ENCODE measurements at places on chromosomes 7 and 10.
A peak's percentile ranks its signal among the peaks of the same experiment; 100 is the strongest.

- no peak for DNase-seq
Observed at GRCh38 chr10:80075781-80076180, 2.7 kb upstream of the TMEM254 start.

DNA sequence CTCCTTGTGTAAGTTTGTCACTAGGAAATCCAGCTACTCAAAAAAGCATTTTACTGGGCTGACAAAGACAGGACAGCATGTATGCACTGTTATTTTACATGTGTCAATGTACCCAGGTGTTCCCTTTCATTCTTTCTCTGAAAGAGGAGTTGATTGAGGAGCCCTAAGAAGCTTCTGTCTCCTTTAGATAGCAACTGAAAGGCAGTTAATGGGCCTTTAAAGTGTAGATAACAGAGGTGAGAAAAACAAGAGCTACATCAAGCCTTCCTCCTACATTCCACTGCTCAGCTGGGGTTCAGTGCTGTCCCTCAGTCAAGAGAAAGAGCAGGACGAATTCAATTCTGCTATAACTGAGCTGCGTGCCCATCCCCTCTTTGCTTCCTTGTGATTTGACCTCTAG, 12.8 kb upstream of the WIPF3 start:
- no peak for DNase-seq

GRCh38 chr7:41732436-41732785, 29.5 kb upstream of the INHBA start:
- DNase-seq, result no peak

DNA sequence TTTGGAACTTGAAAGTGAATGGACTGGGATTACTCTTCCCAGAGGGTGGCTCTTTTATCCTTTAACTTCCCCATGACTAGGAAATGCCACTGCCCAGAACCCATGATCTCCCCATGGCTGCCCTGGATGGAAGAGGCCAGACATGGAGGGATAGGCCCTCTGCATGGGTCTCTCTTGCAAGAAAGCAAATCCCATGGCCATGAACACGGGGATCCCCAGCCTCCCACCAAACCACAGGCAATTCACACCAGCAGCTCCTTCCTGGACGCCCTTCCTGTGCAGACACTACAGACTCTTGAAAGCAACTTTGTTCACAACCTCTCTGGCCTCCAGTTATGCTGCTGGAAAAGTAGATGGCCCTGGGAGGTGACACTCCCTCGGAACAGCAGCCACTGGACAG, 55.0 kb downstream of the EBF3 start:
- DNase-seq, result no peak

DNA sequence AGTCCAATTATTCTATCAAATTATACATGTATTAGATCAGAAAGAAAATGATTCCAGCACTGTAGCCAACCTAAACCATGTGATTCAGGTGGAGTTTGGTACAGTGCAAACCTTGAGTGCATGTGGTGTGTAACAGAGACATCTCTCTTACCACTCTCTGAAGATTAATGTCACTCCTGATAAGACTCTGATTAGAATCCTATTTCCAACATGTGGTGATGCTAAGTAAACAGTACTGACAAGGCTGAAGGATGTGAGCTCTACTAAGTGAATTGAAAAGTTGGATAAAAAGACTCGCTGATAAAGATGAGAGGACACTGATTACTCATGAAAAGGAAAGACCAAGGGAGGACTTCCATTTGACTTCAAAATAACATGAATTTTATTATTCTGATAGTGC, 232.0 kb downstream of the SDK1 start:
- no peak for DNase-seq

DNA sequence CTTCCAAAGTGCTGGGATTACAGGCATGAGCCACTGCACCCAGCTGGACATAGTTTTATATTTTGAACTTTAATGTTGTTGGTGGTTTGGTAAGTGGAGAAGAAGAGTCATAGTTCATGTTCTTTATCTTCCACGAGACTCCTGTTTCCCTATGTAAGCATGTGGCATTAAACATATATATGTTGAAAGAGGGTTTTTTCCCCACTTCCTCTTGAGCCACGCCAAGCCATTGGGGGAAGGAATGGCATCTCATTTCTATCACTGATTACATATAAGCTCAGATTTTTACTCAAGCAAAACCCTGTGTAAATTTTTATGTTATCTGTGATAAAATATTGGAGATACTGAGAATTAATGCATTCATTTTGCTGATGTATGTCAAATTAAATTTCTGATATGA, 300.4 kb downstream of the PHF14 start:
- no peak for DNase-seq

GRCh38 chr10:97937928-97938327, 88.3 kb downstream of the GOLGA7B start:
- DNase-seq, result no peak

DNA sequence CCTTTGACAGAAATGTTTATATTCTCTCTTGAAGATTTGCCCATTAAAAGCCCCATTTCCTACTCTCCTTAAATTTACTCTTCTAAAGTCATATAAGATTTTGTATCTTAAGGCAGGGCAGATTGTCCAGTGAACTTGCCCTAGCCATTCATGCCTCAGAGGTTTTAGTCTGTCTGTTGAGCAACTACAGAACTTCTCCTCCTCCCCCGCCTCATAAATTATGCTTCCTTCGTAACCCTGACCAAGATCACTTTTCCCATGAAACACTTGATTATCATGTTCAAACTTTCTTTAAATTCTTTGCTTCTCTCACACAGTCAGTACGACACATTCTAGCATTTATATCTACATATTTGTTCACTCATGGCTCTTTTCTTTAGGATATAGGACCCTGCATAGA, 621.3 kb downstream of the ANKRD7 start:
- DNase-seq, result no peak

GRCh38 chr7:70619130-70619529, 512.8 kb upstream of the GALNT17 start:
- peak; percentile 26 for DNase-seq

DNA sequence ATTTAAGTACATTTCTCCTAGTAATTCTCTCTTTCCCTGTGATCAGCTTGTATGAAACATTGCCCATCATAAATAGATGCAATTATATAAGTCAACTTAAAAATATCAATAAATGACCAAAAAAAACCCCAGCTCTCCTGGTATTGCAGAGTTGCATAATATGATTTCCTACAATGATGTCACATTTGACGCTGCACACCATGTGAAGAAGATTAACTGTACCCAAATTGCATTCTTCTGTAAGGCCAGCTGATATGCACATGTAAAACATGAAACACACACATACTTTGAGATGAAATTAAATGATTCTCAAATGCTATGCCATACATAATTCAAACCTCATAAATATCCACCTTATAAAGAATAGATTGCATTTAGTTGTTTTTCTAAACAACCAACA, 115.5 kb downstream of the AGMO start:
- no peak for DNase-seq

DNA sequence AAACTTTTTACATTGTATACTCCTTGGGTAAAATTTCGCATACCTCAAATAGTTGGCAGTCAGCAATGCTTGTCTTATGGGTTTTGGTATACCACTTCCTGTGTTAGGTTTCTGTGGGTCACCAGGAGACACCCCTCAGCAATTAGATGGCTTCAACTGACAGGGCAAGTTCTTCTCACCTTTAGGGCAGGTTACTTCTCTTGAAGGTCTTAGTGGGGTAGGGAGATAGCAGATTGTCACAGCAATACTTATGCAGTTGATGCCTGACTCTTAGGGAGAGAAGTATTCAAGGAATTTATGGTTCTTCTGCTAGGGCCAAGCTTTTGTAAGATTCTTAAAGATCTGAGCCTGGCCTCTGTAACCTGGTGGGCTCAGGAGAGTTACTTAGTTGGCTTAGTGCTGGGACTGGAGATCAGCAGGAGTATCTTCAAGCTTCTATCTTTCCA, 42.9 kb downstream of the MKLN1 start:
- no peak for DNase-seq

- no peak for DNase-seq
Observed at GRCh38 chr10:80283536-80284199, 5.8 kb downstream of the MAT1A start.

GRCh38 chr10:126429275-126429674, 41.0 kb upstream of the ADAM12 start:
- DNase-seq, result no peak

- DNase-seq, result no peak
Observed at GRCh38 chr10:86261470-86261869, 105.1 kb downstream of the GRID1 start.

DNA sequence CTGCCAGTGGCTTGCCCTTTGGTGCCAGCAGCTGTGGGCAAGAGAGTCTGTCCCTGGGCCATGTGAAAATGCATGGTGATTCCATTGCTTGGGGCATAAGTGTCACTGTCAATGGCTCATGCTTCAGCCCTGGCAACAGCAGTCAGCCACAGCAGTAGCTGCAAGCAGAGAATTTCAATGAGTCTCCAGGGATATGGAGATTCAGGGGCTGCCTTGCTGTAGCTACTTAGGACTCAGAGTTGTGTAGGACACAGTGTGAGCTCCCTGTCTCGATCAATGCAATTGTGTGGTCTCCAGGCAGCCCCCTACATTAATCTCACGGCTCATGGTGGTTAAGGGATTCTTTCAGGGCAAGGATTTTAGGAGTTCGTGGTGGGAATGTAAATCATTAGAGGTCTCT, 126.3 kb upstream of the STARD3NL start:
- DNase-seq, result no peak

GRCh38 chr7:999149-999879, 16.3 kb downstream of the CYP2W1 start:
- DNase-seq, result no peak

GRCh38 chr7:256981-257646, 32.9 kb upstream of the FOXL3 start:
- no peak for DNase-seq

DNA sequence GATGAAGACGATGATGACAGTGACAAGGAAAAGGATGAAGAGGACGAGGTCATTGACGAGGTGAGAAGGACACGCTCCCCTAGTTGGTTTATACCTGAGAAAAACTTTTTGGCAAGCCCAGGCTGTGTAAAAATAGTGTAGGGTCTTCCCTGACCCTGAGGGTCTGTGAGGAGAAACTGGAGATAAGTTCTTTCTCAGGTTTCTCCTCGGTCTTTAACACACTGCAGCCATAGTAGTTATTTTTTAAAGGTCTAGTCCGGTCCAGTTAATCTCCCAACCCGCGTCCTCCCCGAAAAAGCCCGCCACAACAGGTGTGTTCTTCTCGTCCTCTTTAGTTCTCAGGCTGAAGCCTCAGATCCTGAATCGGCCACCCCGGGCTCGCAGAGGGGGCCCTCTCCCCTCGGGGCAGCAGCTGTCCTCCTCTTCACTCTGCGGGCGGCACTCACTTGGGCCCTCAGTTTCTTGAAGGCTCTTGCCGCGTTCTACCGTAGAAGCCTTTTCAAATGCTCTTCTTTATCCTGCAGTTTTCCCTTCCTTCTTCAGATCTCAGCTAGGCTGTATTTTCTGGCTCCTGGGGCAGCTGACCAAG, 411 bp downstream of the BCCIP start:
- peak; percentile 12 for DNase-seq

DNA sequence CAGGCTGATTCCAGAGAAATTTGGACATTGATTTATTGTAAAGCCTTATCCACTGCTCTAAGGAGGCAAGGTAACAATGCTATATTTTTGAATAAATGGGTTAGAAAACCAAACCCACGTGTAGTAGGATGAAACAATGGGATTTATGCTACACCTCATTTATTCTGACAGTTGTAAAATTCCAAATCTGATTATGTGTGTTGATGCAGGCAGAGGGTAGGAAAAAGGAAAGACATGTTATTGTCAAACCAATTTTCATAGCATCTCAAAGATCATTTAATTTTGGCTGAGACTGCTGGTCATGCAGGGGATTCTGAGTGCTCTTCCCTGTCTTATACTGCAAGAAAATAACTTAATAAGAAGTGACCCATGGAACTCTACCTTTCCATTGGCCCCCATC, 1219.9 kb upstream of the SORCS1 start:
- DNase-seq, result no peak

DNA sequence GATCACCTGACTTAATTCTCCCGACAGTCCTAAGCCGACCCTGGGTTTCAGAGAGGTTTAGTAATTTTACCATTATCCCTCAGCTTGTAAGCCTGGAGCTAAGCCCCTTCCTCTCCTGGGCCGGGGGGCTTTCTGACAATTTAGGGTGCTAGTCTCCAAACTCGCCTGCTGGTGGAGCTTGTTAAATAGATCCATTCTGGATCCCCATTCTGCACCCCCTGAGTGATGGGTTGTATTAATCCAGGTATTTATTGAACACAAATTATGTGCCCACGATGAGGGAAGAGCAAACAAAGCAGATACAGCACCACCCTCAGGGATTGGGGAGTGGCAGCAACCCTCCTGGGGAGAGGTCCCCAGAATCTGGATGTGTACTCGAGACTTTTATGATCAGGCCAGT, 1.3 kb upstream of the SLC29A3 start:
- no peak for DNase-seq

- no peak for DNase-seq
Observed at GRCh38 chr10:97520978-97521761, 22.4 kb downstream of the UBTD1 start.

DNA sequence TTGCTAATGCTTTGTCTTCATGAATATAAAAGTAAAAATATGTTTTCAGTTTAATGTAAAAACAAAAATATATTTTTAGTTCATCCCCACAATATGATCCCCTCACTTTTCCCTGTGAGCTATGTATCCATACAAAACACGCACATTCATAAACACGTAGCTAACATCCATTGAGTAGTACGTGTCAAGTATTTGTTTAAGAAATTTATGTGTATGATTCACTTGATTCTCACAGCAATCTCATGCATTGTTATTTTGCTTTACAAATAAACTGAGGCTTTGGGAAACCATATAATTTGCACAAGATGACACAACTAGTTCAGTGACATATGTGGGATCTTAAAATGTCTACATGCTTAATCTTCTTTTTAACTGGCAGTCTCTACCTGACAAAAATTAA, 329.6 kb upstream of the SEMA3C start:
- no peak for DNase-seq

GRCh38 chr10:114940735-114941134, 2.7 kb downstream of the TRUB1 start:
- DNase-seq, result no peak

- DNase-seq, result no peak
Observed at GRCh38 chr7:135260930-135261721, 27.5 kb downstream of the STRA8 start.

DNA sequence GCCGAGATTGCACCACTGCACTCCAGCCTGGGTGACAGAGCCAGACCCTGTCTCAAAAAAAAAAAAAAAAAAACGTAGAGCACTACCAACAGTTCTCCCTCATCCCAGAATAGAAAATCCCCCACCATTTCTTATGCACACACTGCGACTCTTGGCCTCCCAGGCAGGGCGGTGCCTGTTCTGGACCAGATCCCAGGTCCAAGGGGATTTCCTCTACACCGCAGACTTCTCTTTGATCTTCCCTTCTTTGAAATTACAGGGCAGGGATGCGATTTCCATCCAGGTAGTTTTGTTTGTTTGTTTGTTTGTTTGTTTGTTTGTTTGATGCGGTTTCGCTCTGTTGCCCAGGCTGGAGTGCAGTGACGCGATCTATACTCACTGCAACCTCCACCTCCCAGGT, 91.8 kb downstream of the SEPTIN14 start:
- DNase-seq, result no peak

- no peak for DNase-seq
Observed at GRCh38 chr7:107167483-107168232, 1.1 kb upstream of the HBP1 start.
